Stimulated activated CD8-positive, alpha-beta memory T cell treated with anti-CD3 and anti-CD28 coated beads, Interleukin-4, amount 100 ng/mL, for 1 hour (primary cell): ENCODE measurements at places on chromosomes 7 and 10.

DNA sequence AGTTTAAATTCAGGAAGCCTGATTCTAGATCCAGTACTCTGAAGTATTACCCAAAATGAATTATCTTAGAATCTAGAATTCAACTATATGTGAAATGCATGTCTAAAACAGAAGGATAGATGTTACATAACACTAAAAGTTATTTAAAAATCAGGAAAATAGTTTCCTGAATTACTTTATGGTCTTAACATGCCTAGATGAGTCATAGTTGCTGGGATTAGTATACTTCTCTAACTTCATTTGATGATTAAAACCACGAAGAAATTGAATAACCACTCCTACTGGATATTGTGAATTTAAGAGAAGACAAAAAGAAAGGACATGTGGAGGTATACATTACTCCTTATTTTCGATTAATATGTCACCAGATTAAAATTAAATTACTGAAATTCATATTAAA, 65.5 kb downstream of the ATAD1 start:
- DNase-seq = no peak

- DNase-seq = no peak
These were observed 74.7 kb upstream of the PFKP start for GRCh38 chr10:2992401-2993198.

- DNase-seq = no peak
These were observed 60.6 kb downstream of the LMBR1 start for GRCh38 chr7:156832195-156832877.

DNA sequence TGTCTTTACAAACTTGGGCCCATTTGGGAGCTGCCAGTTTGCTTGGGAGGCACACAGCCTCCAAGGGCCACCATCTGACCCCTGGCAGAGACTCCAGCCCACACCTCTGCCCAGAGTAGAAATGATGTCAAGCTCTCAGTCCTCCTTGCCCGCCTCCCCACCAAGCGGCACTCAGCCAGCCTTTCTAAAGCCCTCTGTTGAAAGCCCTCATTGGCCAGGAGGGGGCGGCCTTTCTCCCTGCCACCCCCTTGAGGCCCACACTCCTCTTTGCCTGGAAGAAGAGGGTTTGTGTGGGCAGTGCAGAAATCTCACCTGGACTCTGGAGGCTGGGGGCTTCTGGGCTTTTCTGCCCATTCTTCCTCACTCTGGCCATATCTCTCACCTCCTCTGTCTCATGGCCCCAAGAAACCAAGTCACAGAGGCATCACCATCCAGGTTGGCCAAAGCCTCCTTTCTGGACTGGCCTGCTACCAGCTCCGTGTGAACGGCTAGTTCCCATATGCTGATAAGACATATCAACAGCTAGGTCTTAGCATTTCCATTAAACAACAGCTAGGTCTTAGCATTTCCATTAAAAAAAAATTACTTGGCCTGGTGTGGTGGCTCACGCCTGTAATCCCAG, 36.1 kb downstream of the UBTD1 start:
- DNase-seq = no peak

DNA sequence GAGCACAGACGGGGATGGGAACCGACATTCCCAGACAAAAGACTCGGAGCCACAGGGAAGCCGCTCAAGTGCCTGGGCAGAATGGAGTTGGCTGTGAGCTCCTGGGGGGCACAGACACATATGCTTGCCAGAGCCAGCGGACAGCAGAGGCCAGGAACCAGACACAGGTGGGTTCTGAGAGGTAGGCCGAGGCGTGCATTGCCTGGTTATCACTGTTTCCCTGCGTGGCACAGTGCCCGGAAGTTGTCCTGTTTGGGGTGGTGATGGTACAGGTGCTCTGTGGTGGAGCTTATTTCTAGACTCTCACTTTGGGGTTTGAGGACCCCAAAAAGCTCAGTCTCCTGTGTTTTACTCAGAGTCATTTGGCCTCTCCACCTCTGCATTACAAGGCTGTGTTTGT, 2.5 kb downstream of the PALD1 start:
- DNase-seq = no peak

- DNase-seq = no peak
These were observed 256.4 kb downstream of the KIAA1217 start for GRCh38 chr10:24465124-24465874.

DNA sequence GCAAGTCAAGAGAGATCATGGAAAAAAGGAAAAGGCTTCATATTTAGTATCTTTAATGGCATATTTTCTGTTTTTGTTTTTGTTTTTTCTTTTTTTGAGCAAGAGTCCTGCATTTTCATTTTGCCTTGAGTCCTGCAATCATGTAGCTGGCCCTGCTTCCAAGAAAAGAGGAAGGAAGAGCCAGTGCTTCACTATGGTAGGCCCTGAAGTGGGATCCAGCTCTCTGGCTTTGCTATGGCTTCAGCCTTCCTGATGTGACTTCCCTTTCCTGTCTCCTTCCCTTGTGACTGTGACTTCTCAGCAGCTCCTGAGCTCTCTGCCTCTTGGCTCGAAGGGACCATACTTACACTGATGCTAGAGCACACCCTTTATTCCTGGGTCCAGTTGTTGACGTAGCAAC, 512.3 kb downstream of the INHBA start:
- DNase-seq = no peak

DNA sequence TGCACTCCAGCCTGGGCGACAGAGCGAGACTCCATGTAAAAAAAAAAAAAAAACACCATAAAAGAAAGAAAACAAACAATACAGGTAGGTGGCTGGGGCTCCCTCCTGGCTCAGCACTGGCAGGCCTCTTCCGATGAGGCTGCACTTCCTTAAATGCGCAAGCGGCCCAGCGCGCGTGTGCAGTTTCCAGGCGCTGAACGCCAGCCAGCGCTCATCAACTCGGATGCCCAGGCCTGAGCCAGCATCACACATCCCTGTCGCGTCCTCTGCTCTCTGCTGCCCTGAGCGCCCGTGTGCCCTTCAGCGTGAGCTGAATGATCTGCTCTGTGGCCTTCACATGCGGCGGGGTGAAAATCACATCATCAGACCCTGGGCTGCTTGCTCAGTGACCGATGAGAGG, 31.8 kb downstream of the NUDT1 start:
- no peak for DNase-seq

DNA sequence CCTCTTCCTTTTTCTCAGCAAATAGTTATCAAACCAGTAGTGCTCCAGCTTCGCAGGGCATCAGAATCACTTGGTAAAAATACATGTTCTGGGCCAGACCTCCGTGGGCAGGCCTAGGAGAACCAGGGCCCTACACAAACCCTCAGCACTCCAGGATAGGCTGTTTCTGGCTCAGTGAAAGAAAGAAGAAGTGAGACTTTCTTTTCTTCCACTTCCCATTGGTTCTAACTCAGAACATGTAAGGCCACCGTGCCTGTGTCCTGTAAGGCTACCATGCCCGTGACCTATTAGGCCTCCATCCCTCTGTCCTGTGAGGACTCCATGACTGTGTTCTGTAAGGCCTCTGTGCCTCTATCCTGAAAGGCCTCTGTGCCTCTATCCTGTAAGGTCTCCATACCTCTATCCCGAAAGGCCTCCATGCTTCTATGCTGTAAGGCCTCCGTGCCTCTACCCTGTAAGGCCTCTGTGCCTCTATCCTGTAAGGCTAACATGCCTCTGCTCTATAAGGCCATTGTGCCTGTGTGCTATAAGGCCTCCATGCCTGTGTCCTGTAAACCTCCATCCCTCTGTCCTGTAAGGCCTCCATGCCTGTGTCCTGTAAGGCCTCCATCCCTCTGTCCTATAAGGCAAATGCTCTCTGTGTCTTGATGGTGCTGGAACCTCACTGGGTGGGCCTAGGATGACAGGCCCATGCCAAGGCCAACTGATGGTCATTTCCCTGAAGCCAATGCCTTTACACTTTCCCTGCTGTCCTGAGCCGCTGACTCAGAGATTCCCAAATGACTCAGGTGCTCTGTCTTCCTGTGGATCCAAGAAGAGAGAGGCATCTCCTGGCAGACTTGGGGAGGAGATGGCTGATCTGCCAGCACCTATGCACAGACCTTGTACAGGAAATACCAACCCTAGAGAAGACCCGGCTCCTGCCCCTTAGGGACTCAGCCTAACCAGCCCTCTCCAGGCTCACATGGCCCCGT, 96.6 kb upstream of the CACUL1 start:
- no peak for DNase-seq

GRCh38 chr7:113015034-113015645, 71.5 kb downstream of the GPR85 start:
- DNase-seq = no peak

DNA sequence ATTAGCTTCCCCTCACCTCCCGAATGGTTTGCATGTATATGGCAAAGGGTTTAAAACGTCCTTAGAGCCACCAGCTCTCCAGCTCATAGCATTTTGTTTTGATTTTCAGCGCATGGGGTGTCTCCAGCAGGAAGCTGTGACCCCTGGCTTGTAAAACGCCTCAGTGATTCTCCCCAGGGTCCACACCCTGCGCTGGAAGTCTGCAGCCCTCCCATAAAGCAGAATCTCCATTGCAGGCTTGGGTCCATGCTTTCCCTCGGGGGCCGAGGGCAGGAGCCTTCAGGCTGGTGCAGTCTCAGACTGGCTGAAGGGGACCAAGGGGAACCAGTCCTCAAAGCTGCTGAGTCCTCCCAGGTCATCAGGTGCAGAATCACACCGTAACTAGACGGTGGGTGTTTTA, 109.7 kb downstream of the VIPR2 start:
- no peak for DNase-seq

DNA sequence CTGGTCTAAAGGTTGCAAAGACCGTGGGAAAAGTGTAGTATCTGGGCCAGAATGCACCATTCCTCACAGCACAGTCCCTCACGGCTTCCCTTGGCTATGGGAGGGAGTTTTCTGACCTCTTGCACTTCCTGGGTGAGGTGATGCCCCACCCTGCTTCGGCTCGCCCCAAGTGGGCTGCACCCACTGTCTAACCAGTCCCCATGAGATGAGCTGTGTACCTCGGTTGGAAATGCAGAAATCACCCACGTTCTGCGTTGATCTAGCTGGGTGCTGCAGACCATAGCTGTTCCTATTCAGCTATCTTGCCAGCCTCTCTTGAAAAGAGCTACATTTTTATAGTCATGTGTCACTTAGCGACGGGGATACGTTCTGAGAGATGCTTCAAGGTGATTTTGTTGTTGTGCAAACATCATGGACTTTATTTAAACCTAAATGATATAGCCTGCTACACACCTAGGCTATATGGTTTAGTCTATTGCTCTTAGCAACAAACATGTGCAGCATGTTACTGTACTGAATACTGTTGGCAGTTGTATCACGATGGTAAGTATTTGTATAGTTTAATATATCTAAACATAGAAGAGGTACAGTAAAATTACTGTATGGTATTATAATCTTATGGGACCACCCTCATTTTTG, 120.0 kb downstream of the PPP1R9A start:
- no peak for DNase-seq

- DNase-seq = no peak
These were observed 39.3 kb upstream of the CUX1 start for GRCh38 chr7:101778026-101778580.

DNA sequence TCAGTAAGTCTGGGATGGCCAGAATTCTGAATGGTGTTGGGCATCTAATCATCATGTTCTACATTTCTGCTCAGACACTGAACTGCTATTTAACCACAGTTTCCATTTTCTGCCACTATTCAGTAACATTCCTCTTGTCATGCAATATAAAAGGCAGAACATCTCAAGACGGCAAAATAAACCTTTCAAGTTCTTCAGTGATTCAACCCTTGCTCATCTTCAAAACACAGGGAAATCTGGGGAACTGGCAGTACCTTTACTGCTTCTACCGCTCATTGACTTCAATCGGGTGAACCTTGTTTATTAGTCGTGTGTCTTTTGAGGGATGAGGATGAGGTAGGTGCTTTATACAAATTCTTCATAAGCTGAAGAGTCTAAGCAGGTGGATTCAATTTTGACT, 184.7 kb upstream of the ANK3 start:
- DNase-seq = no peak

DNA sequence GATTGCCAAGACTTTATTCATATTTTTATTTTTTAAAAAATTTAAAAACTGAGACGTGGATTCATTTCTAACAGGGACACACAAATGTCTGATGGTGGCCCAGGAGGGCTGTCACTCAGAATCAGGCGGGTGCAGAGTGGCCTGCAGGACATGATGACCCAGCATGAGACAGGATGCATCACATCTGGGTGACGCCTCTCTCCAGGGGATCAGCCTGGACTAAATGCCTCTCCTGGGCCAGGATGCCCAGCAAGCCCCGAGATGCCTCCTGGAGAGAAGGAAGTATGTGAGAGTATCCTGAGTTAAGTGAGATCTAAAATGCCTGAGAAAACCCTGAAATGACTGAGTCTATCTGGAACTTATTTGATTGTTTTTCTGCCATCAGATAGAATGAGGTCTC, 16.9 kb upstream of the MTURN start:
- DNase-seq = no peak

DNA sequence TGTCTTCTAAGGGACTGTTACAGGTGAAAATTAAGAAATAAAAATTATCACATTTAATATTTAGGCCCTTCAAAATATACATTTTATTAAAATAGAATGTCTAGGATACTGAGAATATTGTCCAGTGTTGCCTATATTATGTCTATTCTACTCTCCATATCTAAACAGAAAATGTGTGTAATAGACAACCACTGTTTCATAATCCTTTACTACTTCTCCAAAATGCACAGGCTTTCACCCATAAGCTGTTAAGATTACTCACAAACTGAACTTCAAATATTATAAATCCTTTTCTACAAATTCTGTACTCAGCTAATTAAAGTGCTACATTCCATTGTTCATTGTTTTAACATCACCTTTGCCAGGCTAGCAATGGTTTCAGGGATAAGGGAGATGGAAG, 56.7 kb upstream of the TFEC start:
- no peak for DNase-seq

DNA sequence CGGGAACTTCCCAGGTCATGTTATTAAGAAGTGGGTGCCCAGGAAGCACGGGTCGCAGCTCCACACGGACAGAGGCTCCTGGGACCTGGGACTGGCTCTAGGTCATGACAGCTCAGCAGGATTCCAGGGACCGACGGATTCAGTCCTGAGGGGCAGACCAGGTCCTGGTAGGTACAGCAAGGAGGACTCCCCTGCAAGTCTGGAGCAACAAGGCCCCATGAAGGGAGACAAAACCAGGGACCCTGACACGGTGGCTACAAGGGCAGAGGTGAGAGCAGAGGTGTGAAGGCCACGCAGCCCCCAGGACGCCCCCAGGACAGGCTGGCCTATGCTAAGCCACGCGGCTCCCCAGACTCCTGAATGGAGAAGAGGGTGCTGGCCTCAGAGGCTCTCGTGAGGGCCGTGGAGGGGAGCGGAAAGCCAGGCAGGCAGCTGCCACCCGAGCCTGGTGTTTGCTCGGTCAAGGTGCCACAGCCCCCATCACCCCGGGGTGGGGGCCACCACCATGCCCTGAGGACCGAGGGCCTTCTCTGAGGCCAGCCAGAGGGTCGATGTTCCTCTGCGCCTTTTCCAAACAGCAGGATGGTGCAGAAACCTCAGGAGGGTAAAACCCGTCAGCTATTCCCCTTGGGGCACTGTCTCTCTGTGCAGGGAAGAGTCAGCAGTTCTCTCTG, 348.9 kb downstream of the PTPRN2 start:
- DNase-seq = no peak

- no peak for DNase-seq
These were observed 7.8 kb downstream of the SUN1 start for GRCh38 chr7:840001-840600.

GRCh38 chr10:124827474-124827873, 25.9 kb downstream of the ABRAXAS2 start:
- no peak for DNase-seq
